ENCODE measurements at places on chromosomes 3 and 15.

DNA sequence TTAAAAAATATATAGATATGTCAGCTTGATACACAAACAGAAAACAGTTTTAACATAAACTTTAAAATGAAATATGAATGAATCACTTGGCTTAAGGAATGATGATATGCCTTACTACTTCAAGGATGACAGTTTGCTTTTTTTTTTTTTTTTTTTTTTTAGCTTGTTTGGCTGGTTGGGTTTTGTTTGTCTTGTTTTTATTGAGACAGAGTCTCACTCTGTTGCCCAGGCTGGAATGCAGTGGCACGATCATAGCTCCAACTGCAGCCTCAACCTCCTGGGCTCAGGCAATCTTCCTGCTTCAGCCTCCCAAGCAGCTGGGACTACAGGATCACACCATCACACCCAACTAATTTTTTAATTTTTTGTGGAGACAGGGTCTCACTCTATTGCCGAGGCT, 14.5 kb downstream of the LRRC2 start:
- no peak for DNase-seq

- no peak for DNase-seq
Observed at GRCh38 chr15:25742041-25742730, 120.9 kb downstream of the ATP10A start.

GRCh38 chr3:61983479-61983878, 389.9 kb downstream of the FEZF2 start:
- no peak for DNase-seq

- no peak for DNase-seq
Observed at GRCh38 chr3:180898572-180898971, 13.9 kb upstream of the FXR1 start.

DNA sequence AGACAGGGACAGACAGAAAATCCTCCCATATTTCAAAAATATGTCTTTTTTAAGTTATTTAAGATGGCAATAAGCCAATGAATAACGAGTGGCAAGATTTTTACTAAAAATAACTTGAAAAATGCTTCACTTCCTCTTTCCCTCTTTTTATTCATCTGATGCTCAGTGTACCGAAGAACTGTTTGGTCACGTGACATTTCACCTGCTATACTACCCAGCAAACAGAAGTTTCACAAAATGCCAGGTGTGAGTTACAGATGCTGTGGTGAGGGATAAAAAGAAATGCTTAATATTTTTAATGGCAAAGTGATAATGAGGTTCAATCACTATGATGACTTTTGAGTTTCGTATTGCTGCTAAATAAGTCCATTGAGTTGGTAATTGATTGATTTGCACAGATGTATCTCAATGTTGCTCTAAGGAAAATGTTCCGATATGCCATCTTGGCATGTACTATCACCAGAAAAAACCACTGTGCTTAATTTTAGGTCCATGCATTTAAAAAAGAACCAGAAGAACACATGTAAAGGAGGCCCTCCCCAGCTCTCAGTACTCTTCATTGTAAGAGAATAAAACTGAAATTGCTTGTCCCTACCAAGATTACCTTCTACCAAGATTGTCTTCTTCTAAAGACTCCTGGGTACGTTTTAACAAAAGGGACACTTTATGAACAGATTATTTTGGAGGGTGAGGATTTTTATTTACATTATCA, 26.0 kb upstream of the SEC62 start:
- no peak for DNase-seq

- no peak for DNase-seq
Observed at GRCh38 chr3:195717852-195718476, 2.8 kb upstream of the MUC20 start.

DNA sequence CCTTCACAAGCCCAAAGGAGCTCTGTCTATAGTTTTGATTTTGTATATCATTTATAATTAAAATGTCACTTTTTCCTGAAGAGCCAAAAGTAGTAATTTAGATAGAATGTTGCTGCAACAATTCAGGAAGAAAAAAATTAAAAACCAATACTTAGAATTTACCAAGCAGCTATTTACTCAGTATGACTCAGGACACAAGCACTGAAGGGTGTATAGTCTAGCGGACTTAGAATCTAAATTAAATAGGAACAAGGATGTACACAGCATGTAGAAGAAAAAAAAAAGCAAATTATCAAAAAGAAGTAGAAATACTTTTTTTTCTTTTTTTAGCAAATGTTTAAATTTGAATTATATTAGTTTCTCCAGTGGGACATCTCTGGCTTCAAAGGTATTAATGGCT, 31.6 kb downstream of the PGBD4 start:
- DNase-seq = no peak

- no peak for DNase-seq
Observed at GRCh38 chr3:43353923-43354670, 67.8 kb downstream of the SNRK start.

- no peak for DNase-seq
Observed at GRCh38 chr3:53161450-53161819, 426 bp downstream of the PRKCD start.

- DNase-seq = no peak
Observed at GRCh38 chr15:99121691-99122410, 17.0 kb downstream of the SYNM start.

GRCh38 chr3:190696777-190697501, 165.6 kb downstream of the GMNC start:
- no peak for DNase-seq

- DNase-seq = no peak
Observed at GRCh38 chr15:70091726-70092463, 5.8 kb downstream of the TLE3 start.

DNA sequence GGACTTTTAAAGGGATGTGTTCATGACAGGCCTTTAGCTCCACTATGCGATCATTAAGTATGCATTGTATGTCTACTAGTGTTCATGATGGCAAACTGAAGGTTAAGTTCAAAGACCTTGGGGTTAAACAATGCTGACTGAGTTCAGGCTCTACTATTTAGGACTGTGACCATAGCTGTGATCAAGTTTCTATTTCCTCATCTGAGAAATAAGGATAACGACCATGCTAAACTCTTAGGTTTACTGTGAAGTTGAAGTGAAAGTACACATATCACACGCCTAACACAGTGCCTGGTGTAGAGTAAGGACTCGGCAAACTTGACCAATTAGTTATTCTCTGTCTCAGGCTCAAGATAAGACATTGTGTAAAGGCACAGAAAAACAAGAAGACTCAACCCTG, 243.2 kb downstream of the MBNL1 start:
- no peak for DNase-seq

- DNase-seq = no peak
Observed at GRCh38 chr3:156108616-156109015, 11.8 kb upstream of the KCNAB1 start.

- no peak for DNase-seq
Observed at GRCh38 chr3:125165189-125165947, 47.2 kb downstream of the SLC12A8 start.

- DNase-seq = no peak
Observed at GRCh38 chr3:14262212-14262611, 83.6 kb downstream of the LSM3 start.

GRCh38 chr3:42095540-42095939, 4.4 kb downstream of the TRAK1 start:
- no peak for DNase-seq

DNA sequence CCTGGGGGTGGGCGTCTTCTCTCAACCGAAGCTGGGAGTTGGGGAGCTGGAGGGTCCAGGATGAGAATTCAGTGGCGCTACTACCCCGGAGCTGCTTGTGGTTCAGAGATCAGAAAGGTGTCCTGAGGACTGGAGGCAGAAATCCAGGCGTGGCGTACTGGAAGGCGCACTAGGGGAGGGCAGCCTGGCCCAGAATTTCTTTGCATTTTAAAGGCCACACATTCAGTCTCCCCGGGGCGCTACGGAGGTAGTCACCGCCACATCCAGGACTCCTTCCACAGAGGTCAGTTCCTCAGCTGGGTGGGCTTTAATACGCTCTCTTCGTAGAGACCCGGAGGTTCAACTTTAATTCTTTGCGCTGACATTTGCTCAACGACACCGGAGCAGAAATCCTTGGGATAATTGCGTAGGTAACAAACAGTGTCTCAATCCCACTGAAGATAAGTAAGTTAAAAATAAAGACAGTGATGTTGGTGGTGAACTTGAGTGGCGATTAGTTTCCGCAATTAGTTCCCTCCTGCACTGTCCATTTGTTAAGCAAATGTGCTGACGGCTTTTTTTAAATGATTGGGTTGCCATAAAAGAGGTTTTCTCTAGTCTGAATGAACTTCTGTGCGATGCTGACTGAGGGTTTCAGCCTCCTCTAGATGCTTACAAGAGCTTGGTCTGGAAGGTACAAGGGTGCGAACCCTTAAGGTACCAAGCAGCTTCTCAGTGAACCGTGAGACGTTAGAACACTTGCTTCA, 535 bp downstream of the MCTP2 start:
- peak; percentile 75 for DNase-seq

DNA sequence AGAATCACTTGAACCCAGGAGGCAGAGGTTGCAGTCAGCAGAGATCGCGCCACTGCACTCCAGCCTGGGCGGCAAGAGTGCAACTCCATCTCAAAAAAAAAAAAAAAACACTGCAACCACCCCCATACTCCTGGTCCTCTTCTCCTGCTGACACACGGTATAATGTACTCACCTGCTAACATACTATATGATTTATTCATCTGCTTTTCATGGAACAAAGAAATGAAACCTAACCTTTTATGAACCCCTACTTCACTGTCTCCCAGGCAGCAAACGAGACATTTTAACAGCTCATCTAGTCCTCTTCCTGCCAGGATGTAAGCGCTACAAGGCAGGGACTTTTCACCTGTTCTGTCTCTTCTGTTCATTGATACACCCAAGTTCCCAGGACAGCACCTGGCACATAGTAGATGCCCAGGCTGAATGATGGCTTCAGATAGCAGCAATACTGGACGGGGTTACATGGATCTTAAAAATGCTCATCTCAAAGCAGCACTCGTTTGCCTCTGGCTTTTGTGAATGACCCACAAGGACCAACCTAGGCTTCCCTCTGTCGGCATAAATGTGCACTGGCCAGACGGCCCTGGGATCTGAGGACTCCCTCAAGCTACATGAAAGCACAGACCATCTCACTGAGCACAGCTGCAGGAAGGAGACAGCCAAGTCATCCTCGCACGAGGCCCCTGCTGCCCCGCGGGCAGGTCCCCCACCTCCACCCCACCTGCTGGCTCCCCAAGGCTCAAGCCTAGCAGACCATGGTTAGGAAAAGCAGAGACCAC, 20.3 kb downstream of the XXYLT1 start:
- DNase-seq = no peak

DNA sequence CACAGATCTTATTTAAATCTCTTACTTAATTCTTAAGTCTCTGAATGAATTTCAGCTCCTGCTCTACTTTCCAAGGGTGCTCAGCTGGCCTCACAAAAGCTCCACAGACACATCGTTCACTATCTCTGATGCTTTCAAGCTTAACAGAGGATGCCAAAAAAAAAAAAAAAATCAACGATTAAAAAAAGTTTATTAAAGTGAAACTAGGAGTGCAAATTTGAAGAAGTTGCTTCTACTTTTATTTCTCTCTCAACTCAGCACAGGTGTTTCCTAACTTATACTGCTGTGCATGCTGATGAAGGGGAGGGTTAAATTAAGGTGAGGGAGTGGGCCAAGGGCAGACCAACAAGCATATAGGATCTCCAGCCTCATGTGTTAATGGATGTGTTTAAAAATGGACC, 157.2 kb downstream of the TIGIT start:
- no peak for DNase-seq

DNA sequence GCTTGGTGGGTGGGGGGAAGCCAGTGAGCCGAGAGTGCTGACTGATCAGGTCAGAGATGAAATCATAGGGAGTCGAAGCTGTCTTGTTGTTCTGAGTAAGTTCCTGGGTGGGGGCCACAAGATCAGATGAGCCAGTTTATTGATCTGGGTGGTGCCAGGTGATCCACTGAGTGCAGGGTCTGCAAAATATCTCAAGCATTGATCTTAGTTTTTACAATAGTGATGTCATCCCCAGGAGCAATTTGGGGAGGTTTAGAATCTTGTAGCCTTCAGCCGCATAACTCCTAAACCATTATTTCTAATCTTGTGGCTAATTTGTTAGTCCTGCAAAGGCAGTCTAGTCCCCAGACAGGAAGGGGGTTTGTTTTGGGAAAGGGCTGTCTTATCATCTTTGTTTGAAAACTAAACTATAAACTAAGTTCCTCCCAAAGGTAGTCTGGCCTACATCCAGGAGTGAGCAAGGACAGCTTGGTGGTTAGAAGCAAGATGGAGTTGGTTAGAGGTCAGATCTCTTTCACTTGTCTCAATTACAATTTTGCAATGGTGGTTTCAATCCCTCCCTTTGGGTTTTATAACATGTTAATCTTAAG, 18.7 kb upstream of the MTMR14 start:
- no peak for DNase-seq

DNA sequence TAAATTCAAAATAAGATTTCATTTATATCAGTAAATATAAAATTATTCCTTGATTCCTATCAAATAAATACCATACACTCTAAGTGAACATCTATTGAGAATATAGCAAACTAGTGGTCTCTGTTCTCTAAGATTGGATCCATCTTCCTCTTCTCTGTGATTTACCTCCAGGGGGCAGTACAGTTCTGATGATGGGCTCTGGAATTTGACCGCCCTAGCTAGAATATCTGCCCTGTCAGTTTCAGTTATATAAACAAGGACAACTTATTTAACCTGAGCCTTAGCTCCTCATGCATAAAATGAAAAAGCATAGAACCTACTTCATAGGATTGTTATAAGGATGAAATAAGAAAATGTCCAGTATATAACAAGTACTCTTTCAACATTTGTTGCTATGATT, 171.1 kb upstream of the CCDC54 start:
- no peak for DNase-seq

DNA sequence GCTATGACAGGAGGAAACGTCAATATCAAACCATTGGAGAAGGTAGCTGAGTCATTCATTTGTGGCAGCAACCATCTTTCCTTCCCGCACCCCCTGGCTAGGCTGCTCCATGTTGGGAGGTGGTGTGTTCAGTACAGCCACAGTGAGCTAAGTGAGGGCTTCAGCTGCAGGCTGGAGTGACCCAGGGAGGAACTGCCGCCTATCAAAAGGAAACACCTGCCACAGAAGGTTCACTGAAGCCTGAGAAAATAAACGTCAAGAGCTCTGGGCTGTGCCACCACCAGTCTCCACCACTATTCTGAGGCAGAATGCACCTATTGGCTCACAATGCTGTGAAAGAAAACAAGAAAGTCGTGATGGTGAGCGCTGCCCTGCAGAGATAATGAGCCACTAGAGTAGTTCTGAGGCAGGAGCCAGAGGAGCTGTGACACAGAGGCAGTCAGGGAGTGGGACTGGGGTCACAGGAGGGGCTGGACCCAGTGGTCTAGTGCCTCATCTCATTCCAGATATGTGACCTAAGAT, 34.8 kb upstream of the CD47 start:
- no peak for DNase-seq

GRCh38 chr3:115961380-115961779, 338.1 kb downstream of the GAP43 start:
- DNase-seq = no peak
